Activated CD8-positive, alpha-beta memory T cell treated with anti-CD3 and anti-CD28 coated beads, Interleukin-2, amount 10 ng/mL, durations not matched to agents 7 days and 5 days (primary cell): ENCODE measurements at places on chromosomes 11 and 22.
A peak's percentile ranks its signal among the peaks of the same experiment; 100 is the strongest.

- no peaks in the 10 kb centered on the region for H3K4me1 ChIP-seq
- no peak overlapping the region for H3K27ac ChIP-seq
- H3K4me3 ChIP-seq = no peak overlapping the region
- no peaks in the 10 kb centered on the region for H3K27me3 ChIP-seq
- no peak for DNase-seq
- no peaks in the 10 kb centered on the region for H3K36me3 ChIP-seq
These were observed 225.6 kb downstream of the BLID start for GRCh38 chr11:121890377-121890776.

DNA sequence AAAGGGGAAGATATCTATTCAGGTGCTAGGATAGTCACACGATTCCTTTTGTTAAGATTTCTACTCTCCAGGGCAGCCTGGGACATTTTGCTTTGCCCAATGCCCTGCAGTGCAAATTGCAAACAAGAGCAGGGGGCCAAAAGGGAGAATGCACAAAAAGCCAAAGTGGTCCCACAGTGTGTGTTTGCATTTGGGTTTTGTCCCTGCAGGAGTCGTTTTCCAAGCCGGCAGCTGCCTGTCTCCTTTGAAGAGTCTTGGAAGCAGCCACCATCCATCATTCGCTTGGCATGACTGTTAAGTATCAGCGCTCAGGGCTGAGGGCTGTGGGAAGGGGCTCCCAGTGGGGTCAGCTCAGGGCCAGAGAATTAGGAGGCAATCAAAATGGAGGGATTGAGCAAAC lies 184.7 kb downstream of the MIAT start:
- no peak overlapping the region for H3K27ac ChIP-seq
- peaks cover 14% of the 10 kb centered on the region for H3K4me1 ChIP-seq
- no peaks in the 10 kb centered on the region for H3K27me3 ChIP-seq

- no peak for DNase-seq
- H3K4me1 ChIP-seq = peaks cover 29% of the 10 kb centered on the region
- H3K36me3 ChIP-seq = peaks cover 2% of the 10 kb centered on the region
- H3K4me3 ChIP-seq = peak overlapping the region; percentile 6
- no peak overlapping the region for H3K27ac ChIP-seq
These were observed 497 bp upstream of the SYT12 start for GRCh38 chr11:67022341-67022933.

DNA sequence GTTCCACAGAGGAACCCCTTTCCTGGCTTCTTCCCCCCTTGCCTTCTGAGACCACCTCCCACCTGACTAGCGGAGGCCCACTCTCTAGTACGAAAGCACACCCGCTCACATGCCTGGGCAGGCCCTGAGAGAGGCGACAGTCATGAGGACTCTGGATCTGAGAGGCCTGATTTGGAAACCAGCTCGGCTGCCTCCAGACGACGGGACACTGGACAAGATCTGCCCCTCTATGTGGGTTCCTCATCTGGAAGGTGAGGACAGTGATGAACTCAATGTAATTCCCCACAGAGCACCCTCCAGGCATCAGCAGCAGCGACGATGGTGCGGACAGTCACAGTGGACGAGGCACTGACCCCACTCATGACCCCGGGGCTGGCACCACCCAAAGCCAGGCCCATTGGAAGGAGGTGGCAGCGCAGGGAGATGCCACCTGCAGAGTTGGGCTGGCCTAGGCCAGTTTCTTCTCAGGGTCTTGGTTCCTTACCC lies 7.5 kb downstream of the SULT4A1 start:
- H3K27me3 ChIP-seq = peaks cover 18% of the 10 kb centered on the region
- H3K27ac ChIP-seq = no peak overlapping the region
- no peak for DNase-seq
- no peak overlapping the region for H3K4me3 ChIP-seq
- no peaks in the 10 kb centered on the region for H3K4me1 ChIP-seq

DNA sequence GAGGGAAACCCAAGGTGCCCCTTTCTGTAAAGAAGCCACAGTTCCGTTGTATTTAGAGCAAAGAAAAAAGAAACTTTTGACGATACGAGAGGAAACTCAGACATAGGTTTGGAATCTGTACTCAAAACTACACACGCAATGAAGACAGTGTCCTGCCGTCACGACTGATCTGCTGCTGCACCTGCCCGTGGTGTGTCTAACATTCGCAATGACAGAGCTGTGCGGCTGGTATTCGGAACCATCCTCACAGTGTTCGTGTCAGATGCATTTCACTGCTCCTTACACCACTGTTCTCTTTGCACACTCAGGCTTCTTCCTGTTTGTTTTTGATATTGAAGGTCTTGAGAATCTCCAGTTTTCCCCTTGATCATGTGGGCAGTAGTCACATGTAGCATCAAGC lies 84.8 kb downstream of the RTL6 start:
- DNase-seq = no peak
- no peak overlapping the region for H3K27ac ChIP-seq
- H3K27me3 ChIP-seq = peaks cover 18% of the 10 kb centered on the region
- H3K36me3 ChIP-seq = peaks cover 3% of the 10 kb centered on the region
